ENCODE measurements at places on chromosomes 6 and 20.

DNA sequence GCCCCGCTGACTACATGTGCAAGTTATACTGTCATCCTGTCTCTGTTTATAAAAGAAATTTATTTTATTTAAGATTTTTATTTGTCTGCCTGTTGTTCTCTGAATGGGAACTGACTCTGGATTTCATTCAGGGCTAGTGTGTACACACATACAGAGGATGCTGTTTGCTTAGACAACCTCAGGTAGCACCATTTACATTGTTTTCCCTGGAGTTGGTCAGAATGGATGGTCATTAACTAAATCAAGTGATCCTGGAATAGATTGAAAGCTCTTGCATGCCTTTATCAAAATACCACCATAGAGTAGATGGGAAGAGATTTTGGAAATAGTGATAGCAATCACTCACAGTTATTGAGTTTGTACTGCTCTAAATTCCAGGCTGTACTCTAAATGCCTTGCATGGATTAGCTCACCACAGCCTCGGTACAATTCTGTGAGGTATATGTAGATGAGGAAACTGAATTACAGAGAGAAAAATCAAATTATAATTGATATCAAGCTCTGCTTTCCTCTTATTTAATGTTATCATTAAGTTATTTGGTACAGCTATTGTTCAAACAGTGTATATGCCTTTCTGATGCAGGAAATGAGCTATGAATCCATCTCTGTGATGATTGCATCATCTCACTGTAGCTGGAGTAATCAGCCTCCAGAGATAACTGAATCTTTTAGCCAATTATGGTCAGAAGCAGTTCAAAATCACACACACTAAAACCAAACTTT, 51.9 kb downstream of the RNF217 start:
- DNase-seq, result peak; percentile 29

DNA sequence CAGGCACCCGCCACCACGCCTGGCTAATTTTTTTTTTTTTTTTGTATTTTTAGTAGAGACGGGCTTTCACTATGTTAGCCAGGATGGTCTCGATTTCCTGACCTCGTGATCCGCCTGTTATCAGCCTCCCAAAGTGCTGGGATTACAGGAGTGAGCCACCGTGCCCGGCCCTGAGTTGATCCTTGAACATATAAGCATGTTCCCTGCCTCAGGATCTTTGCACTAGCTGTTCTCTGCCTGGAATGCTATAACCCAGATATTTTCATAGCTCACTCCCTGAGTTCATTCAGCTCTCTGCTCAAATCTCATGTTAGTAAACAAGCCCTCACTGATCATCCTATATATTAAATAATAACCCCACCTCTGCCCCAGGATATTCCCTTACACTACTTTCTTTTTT, 9.0 kb upstream of the DLK2 start:
- no peak for DNase-seq

DNA sequence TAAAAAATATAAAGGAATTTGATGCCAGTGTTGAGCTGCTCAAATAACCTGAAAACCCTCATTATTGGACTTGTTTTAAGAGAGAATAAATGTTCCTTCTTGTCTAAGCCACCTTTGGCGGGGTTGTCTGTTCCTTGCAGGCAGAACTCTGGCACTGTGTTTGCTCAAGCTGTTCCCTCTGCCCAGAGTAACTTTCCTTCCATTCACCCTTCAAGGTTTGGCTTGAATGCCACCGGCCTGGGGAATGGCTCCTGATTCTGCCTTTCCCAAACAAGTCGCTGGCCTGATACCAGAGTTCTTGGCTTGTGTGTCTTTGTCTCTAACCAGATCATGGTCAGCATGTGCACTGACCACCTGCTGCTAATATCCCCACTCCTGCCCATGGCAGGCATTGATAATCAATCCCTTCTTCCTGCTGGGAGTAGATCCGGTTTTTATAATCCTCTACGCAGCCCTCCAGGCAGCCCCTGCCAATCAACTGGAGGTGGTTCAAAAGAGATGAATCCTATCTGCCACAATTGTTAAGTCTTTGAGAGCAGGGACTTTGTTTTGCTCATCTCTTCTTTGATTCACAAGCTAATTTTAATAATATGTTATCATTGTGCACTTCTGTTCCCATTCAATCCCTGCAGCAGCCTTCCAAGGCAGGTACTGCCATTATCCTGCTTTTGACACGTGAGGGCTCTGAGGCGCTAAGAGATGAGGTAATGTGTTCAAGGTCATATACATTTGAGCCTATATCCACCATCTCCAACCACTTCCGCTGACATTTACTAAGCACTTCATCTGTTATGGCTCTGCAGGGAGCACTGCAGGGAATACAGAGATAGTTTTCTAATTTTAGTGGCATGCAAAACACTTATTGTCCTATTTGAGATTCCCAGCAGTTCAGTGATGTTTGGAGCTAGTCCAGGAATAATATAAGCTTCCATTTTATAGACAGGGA, 3.1 kb upstream of the CCM2L start:
- DNase-seq, result no peak

- no peak for DNase-seq
Observed at GRCh38 chr6:10908228-10908627, 21.4 kb downstream of the SYCP2L start.

DNA sequence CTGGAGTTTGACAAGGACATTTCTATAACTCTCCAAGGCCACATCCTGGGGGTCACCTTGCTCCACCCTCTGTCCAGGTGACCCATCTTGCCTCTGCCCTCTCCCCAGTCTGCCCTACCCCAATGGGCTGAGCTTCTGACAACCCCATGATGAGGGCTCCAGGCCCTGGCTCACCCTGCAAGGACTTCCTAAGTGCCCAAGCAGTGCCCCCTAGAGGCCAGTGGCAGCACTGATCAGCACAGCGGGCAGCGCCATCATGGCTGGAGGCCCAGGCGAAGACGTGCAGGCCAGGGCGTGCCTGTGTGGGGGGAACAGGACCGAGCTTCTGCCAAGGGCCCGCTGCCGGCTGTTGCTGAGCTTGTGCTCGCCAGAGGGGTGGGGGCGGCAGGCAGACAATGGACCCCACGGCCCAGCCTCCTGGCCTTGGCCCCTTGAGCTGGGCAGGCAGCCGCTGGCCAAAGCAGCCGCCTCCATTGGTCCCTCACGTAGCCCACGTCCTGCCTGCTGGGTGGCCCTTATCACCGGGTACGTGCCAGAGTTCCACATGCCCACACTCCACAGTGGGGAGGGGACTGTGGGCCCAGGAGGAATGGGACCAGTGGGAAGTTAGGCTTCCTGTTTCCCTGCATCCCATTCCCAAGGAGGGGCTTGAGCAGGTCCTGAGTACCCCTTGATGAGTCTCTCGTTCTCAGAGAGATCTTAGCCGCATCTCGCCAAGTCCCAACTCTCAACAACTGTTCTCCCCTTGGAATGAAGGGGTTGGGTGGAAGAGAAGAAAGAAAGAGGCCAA, 64.3 kb downstream of the MRPL14 start:
- no peak for DNase-seq

GRCh38 chr20:62505337-62506045, 29.7 kb upstream of the GATA5 start:
- no peak for DNase-seq

Measured in HS-27A (cell line).